Activated naive CD8-positive, alpha-beta T cell treated with anti-CD3 and anti-CD28 coated beads, Interleukin-2, amount 50 U/mL, for 16 hours (primary cell): ENCODE measurements at places on chromosomes 6 and 20.

- no peak for DNase-seq
Measured at GRCh38 chr6:12814015-12814414, 97.4 kb downstream of the PHACTR1 start.

DNA sequence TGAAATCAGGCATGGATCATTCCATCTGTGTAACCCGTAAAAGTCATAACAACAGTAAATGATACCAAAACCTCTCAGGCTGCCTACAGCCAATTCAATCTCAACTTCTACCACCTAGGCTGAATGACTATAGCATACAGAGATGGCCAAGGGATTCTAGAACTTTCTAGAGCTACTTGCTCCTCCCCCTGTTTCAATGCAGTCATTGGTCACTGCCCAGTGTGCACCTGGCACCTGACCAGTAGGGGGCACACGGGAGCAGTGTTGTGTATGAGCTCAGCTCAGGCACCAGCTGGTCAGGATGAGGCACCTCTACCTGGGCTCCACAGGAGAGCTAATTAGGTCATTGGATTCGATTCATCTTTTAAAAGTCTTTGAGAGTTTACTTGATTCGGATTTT lies 86.2 kb downstream of the PLEKHG1 start:
- DNase-seq, result no peak

DNA sequence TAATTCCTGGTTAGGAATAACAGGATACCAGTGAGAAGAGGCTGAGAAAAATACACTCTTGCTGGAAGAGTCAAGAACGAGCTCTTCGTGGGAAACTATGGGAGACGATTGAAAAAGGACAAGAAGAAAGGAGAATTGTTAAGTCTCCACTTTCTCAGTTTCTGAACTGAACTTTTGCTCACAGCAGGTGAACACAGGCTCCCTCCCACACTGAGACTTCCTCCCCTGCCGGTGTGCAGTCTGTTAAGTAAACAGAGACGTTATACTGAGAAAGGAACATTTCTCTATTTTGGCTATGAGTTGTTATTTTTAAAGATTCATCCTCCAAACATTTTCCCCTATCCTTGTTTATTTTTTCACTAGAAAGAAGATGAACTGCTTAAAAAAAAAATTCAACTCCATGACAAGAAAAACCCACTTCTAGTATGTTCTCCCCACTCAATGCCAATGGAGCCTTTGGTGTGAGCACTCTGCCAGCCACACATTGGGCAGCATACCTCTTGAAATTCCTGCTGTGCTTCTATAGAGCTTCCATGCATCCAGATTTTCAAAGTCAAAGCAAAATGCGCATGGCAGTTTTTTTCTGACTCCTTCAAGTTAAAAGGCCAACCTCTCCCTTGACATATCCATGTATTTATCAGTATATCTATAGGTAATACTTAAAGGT lies 250.5 kb downstream of the ESR1 start:
- no peak for DNase-seq

DNA sequence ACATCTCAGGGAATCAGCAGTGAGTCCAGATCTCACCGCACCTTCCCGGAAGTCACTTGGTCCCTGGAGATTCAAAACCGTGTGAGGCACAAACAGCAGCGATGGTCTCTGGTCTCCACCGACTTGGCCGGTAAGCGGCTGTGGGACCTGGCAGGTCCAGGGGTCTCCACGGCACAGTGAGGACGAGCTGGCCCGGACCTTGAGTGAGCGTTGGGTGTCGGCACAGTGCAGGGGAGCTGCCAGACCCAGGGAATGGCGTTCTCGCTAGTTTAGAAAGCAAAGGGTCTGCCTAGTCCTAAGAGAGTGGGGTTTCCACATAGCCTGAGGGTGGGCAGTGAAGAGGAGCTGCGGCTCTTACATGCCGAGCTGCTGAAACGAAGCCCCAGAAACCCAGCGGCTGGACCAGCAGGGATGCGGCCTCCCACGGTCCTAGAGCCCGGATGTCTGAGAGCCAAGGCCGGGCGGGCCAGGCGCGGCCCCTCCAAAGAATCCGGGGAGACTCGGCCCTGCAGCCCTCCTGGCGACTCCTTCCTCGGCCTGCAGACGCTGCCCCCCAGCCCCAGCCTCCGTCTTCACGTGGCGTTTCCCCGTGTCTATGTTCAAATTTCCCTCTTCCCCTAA lies 185.0 kb downstream of the ERMARD start:
- DNase-seq, result no peak

DNA sequence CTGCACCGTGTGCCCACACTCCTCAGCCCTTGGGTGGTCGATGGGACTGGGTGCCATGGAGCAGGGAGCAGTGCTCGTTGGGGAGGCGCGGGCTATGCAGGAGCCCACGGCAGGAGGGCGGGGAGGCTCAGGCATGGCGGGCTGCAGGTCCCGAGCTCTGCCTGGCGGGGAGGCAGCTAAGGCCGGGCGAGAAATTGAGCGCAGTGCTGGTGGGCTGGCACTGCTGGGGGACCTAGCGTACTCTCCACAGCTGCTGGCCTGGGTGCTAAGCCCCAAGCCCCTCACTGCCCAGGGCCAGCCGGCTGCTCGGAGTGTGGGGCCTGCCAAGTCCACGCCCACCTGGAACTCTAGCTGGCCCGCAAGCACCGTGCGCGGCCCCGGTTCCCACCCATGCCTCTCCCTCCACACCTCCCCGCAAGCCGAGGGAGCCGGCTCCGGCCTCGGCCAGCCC lies 55.9 kb upstream of the ECI2 start:
- no peak for DNase-seq

GRCh38 chr20:53922901-53923314 lies 147.5 kb downstream of the BCAS1 start:
- DNase-seq, result no peak

- peak; percentile 62 for DNase-seq
Measured at GRCh38 chr20:63973636-63974401, 4.1 kb upstream of the ZNF512B start.

DNA sequence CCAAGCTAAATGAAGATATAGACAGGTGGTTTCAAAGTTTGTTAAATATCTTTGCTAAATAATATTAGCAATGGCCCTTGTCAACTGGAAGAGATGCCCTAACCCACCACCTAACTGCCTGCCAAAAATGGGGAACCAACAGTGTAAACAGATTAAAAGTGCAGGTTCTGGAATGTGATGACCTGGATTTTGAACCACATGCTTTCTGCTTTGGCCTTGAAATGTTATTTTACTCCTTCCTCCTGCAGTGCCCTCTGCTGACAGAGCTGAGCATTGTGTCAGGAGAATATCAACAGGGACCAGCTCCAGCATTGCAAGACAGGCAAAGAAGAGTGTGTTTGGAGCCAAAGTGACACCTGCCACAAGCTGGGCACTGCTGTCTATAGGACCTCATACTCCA lies 226.6 kb downstream of the MYLK4 start:
- no peak for DNase-seq

DNA sequence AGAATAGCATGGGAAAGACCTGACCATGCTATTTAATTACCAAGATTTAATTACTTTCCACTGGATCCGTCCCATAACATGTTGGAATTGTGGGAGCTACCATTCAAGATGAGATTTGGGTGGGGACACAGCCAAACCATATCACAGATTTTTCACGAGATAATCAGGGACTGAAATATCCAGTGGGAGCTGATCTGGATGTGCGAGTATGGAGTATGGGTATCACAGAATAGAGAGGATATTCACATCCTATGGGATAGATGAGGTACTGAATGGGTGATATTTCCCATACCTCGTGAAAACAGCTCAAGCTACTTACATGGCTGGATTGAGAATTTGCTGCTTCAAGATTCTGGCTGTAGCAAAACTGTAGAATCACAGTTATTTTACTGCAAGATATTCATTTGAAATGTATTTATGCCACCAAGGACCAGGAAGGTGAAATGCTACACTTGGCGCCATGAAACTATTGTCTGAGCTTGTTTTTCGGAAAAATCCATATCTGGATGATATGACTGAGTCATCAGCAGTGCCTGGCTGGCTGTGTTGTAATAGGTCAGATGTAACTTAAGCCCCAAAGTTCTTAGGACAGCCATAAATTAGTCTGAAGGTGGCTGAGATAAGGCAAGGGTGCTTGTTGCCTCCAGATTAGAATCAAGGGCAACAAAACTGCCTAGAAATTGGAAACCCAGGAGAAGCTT lies 29.8 kb downstream of the KCNS1 start:
- DNase-seq, result no peak

GRCh38 chr6:119328254-119328653 lies 21.3 kb downstream of the MAN1A1 start:
- DNase-seq, result no peak

DNA sequence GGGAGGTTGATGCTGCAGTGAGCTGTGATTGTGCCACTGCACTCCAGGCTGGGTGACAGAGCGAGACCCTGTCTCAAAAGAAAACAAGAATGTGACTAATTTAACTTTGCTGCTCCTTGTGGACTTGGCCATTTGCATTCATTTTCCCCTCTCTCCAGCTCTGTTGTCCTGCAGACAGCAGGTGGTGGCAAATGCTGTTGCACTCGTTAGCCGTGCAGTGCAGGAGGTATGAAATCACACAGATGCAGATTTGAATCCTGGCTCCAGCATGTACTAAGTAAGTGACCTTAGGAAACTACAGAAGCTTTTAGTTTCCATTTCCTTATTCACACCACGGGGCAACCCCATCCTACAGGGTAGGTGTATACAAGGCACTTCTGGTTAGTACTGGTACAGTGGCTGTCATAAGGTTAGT lies 9.6 kb upstream of the BEND3 start:
- no peak for DNase-seq

- peak; percentile 69 for DNase-seq
Measured at GRCh38 chr20:33443512-33444239, at the start of gene SNTA1. Gene SNTA1 (minus strand): TSS chr20:33443763. CDS start chr20:33443620, 143 bp downstream.

GRCh38 chr6:9564021-9564420 lies 850.9 kb downstream of the TFAP2A start:
- no peak for DNase-seq

DNA sequence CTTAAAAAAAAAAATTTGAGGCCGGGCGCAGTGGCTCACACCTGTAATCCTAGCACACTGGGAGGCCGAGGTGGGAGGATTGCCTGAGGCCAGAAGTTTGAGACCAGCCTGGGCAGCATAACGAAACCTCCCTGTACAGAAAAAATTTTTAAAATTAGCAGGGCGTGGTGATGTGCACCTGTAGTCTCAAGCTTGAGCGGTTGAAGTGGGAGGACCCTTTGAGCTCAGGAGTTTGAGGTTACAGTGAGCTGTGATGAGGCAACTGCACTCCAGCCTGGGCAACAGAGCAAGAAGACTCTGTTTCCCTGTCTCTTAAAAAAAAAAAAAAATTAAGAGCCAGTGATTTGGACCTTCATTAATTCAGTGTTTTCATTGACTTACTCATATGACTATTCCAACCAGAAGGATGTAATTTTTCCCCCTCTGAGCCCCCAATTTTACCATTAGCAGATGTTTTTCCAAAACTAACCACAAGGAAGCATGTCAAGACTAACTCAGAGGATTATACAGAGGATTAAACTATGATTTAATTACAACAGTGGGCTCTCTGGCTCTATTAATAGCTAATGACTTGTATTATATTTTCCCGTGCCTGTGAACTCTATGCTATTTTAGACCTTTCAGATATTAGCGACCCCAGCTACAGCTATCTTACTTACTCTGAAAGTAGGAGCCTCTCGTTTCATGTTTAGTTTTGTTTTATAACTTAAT lies 75.1 kb downstream of the ARID1B start:
- no peak for DNase-seq
